ENCODE measurements at places on chromosomes 7 and 10.

DNA sequence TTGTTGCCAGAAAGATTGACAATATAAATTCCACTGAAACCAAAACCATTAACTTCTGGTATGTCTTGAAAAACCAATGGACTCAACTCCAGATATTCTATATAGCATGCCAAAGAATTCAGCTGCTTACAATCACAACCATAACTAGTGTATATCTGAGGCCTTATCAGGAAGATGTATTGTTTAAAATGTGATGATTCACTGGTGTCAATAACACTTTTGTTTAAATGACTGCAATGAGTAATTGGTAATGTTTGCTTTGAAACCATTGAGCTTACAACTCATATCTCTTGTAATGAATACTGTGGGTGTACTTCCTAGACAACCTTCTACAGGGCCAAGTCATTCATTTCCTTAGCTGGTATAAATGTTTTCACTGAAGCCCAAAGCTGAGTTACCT, 727.9 kb upstream of the KCND2 start:
- DNase-seq, result peak; percentile 83

GRCh38 chr10:72417971-72418370, 63.3 kb upstream of the DNAJB12 start:
- no peak for DNase-seq

- DNase-seq, result peak; percentile 50
These were observed 52.3 kb upstream of the ENO4 start for GRCh38 chr10:116796910-116797513.

GRCh38 chr7:108441392-108441955, 14.8 kb downstream of the NRCAM start:
- DNase-seq, result no peak

GRCh38 chr10:80472234-80473095, 18.4 kb downstream of the TSPAN14 start:
- peak; percentile 88 for DNase-seq

- DNase-seq, result peak; percentile 15
These were observed 13.9 kb upstream of the TECTB start for GRCh38 chr10:112269266-112269665.

GRCh38 chr7:44066494-44067063, 1.2 kb upstream of the PGAM2 start:
- no peak for DNase-seq

- peak; percentile 77 for DNase-seq
These were observed 580.5 kb downstream of the AUTS2 start for GRCh38 chr7:70178787-70179186.

DNA sequence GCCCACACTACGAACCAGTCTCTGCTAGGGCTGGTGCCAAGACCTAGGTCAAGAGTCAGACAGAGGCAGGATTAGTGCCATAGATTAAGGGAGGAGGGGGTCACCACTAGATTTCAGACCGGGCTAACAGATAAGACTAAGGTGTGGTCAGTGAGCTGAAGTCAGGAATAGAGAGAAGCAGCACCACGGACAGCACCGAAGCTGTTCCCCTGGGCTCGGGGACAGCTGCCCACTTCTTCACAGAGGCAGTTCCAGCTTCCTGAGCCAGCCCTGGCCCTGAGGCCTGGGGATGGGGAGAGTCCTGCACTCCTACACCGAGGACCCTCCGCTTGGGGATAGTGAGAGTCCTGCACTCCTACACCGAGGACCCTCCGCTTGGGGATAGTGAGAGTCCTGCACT, 11.2 kb upstream of the JAKMIP3 start:
- DNase-seq, result no peak

DNA sequence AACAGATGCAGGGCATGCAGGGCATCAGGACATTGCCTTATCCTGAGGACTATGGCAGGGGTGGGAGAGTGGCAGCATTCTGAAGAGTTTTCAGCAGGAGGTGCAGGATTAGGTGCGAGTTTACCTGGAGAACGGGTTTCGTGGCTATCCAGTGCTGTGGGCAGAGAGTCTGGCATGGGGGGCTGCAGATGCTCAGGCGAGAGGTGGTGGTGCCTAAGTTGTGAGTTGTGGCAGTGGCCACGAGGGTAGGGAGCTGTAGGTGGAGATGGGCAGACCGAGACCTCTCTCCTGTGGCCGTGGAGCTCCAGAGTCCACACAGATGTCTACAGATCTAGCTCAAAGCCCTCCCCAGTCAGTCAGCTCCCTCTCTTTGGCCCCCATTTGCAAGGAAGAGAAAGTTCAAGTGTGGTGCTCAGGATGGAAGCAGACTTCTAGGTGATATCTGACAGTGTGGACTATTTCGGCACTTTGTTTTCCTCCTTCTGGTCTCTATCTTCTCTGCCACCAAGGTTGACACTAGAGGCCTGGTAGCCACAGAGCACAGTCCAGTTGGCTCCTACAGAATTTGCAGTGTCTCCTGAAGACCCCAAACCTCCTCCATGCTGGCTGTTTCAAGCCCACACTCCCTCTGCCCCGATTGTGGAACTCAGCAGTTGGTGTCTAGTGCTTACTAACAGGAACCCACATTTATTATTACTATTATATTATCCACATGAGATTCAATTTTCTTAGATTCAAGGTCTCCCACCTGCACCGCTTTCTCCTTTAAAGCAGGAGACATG, 955.7 kb upstream of the ZNF722 start:
- DNase-seq, result no peak

DNA sequence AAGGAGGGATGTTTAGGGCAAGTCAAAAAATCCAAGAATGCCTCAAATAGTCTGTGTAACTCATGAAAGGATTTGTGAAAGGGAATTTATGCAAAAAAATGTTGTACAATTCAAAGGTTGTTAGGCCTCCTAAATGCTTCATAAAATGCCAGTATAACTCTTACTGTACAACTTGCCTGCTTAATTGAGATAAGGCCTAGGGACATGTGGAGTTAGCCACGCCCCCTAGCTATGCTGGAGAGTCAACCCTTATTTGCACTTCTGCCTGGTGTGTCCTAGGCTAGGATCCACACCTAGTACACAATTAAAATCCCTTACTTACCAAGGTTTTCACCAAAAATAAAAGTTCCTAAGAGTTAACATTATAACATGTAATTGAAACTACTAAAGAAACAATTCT, 77.2 kb downstream of the ZNF680 start:
- no peak for DNase-seq

- no peak for DNase-seq
These were observed 488.8 kb upstream of the MKI67 start for GRCh38 chr10:128614802-128615553.

- peak; percentile 22 for DNase-seq
These were observed 65.7 kb downstream of the ORC5 start for GRCh38 chr7:104142147-104142546.

DNA sequence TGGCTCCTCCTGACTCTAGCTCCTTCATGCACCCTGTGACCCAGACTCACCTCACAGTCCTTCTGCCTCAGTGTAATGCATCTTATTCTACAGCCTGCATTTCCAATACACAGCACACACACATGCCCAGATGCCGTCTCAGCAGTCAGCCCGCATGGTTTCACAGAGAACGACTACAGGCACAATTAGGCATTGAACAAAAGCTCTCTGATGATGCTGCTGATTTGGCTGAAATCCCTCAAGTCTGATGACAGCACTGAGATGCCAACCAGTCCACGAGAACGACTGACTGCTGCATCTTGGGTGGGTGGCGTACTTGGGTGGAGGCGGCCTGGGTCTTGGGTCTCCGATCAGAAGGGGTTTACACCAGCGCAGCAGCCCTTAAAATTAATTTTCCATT, 200.4 kb downstream of the TAX1BP1 start:
- no peak for DNase-seq

GRCh38 chr10:117217196-117217761, 20.0 kb downstream of the KCNK18 start:
- DNase-seq, result no peak

- no peak for DNase-seq
These were observed 26.0 kb upstream of the PLEKHA1 start for GRCh38 chr10:122348512-122348911.

GRCh38 chr7:124257638-124258308, 224.9 kb upstream of the TMEM229A start:
- no peak for DNase-seq

- no peak for DNase-seq
These were observed 118.2 kb downstream of the CACNA2D1 start for GRCh38 chr7:82325416-82325815.

DNA sequence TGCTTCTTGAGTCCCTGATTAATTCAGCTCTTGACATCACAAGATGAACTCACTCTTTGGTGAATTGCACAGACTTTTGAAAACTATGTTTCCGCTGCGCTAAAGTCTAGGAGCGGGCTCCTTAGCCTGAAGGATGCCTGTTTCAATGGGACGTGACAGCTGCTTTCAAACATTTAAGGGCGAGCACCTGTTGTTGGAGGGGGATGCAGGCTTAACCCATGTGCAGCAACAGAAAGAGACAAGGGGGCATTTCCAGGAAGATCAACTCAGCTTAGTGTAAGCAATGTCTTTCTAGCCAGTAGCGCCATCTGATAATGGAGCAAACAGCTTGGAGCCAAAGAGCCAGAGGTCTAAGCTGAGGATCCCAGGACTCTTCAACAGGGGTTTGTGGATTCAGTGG, 8.4 kb upstream of the PFKFB3 start:
- no peak for DNase-seq

DNA sequence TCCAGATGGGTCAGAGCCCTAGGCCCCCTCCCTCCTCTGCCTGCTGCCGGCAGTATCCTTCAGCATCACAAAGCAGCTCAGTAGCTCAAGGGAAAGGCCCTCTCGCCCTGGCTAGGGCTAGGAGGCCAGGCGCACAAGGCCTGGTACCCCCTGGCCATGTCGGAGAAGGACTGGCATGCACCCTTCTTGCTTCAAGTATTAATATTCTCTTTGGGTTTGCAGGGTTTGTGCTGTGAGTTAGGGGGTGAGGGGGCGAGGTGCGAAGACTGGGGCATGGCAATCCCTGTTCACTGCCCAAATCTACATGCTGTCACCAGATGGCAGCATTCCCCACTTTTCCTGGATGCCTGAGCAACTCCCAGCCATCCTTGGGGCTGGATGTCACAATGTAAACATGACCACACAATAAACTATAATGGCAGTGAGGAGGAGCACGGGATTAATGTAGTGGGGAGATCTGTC, 105.2 kb downstream of the NEURL1 start:
- DNase-seq, result peak; percentile 84

DNA sequence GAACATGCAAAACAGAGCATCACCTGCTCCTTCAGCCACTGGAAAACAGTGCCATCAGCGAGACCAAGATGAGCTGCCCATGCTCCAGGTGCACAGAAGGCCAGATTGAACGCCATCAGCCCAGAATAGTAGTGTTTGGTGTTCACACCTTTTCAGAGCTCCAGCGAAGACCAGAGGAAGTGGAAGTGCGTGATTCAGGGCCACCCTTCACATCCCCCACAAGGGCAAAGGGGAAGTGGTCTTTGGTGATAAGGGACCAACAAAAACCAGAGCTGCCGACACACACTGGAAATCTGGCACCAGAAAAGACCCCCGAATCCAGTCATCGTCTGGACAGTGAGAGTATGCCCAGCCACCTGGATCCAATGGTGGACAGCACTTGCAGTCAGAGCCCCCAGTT, 29.5 kb upstream of the TMEM72 start:
- DNase-seq, result no peak

DNA sequence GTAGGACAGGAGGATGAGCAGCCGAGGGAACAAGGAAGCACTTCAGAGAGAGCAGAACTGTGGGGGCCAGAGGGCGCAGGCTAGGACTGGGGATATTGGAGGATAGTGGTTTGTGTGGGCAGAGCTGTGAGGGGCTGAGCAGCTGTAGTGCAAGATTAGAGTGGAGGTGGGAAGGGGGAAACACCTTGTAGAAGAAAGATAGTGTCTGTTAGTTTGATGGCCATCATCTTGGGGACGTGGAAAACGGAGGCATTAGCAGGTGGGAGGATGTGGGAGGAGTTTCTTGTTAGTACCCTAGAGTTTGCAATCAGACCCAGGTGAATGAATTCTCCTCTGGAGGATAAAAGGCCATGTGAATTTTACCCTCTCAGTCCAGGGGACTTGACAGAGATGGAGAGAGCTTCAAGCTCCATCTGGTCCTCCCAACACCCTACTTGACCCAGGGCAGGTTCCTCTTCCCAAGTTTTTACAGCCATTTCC, 34.0 kb downstream of the PRSS2 start:
- no peak for DNase-seq

GRCh38 chr10:101993651-101994200, 62.2 kb downstream of the ARMH3 start:
- DNase-seq, result no peak

- DNase-seq, result no peak
These were observed 16.3 kb upstream of the HPS1 start for GRCh38 chr10:98463016-98463415.

DNA sequence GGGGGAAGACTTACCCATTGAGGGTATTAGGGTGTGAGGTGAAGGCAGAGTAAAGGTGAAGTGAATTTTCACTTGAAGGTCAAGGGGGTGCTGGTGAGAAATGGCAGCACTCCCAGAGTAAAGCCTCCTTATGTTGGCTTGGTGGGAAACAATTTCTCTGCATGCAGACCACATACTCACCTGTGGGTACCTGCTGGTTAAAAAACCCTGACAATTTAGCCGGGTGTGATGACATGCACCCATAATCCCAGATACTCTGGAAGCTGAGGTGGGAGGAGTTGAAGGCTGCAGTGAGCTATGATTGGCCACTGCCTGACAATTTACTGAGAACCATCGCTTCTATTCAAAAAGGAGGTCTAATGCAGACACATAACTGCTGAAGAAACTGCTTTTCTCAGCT, 5.5 kb downstream of the DNAJB9 start:
- DNase-seq, result no peak

GRCh38 chr10:110045772-110046171, 38.0 kb downstream of the ADD3 start:
- no peak for DNase-seq

- no peak for DNase-seq
These were observed 96.6 kb downstream of the FAM53B start for GRCh38 chr10:124647421-124648130.

DNA sequence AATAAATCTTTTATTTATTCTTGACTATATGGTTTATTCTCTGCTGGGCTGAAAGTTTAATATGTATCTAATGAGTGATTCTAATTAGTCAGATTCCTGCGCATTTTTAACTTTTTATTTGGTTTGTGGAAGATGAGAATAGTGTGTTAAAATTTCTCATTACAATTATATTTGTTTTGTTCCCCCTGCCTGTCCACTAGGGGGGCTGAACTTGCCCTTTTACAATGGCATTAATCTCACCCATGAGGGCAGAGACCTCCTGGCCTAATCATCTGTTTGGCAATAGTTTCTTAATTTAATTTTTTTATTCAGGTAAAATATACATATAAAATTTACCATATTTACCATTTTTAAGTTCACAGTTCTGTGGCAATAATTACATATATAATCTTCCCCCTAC, 278.5 kb upstream of the NPY start:
- no peak for DNase-seq

DNA sequence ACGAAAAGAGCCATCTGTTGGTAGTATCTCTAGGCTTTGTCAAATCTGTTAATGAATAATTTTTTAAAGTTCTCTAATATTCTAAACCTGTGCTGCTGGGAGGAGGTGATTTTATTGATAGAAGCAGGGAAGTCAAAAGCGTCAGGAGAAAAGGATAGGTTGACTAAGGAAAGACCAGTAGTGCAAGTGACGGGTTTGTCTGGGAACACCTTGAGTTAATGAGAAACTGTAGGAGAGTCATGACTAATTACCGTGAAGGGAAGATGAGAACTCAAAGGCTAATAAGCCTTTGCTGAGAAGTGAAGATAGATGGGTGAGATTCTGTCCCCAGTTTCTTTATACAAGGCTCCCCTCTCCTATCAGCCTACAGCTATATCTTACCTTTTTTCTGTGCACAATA, 5.0 kb upstream of the PDK4 start:
- no peak for DNase-seq

- DNase-seq, result peak; percentile 77
These were observed 219.2 kb upstream of the ZNF32 start for GRCh38 chr10:43867667-43868565.
